HT1080 (cell line): ENCODE measurements at places on chromosomes 1 and 21. TPM values are rescaled to one million over a fixed set of nuclear protein-coding genes. Genes with fewer than 3 reads are reported as not detected.

VTCN1 gene
- not detected in 2 replicates for total RNA-seq

DNA sequence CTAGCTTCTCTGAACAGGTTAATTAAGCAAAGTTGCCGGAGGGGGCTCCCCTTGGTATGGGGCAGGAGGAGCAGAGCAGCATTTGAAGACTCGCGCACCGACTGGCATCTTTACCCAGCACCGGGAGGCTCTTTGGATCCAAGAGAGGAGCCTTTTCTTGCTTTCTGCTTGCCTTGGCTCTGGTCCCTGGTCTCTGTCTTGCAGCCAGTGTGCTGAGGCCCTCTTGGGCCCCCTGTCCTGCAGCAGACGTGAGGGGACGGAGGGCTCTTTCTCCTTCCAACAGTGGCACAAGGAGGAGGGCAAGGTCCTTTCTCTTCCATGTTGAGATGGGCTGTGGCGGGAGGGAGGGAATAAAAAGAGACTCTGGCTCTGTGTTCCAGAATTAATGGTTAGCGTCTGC lies 45.6 kb downstream of the ZBTB18 start:
- no peak for DNase-seq

DNA sequence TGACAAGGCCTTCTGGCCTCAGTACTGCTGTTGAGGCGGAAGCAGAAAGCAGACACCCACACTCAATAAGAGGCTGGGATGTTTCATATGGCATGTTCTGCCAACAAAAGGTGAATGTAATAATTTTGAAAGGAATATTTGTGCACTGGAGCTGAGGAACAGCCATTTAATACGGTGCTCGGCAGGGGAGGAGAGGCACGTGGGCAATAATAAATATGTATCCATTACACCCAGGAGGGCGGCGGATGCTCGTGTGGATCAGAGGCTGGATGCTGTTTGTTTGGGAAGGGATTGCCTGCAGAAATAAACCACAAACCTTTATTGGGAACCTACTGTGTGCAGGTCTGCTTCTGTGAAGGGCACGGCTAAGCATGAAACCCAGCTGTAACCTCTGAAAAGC lies 92.0 kb downstream of the VWA5B1 start:
- no peak for DNase-seq

GRCh38 chr1:247385283-247385682 lies 30.7 kb upstream of the NLRP3 start:
- DNase-seq: peak; percentile 66

DNA sequence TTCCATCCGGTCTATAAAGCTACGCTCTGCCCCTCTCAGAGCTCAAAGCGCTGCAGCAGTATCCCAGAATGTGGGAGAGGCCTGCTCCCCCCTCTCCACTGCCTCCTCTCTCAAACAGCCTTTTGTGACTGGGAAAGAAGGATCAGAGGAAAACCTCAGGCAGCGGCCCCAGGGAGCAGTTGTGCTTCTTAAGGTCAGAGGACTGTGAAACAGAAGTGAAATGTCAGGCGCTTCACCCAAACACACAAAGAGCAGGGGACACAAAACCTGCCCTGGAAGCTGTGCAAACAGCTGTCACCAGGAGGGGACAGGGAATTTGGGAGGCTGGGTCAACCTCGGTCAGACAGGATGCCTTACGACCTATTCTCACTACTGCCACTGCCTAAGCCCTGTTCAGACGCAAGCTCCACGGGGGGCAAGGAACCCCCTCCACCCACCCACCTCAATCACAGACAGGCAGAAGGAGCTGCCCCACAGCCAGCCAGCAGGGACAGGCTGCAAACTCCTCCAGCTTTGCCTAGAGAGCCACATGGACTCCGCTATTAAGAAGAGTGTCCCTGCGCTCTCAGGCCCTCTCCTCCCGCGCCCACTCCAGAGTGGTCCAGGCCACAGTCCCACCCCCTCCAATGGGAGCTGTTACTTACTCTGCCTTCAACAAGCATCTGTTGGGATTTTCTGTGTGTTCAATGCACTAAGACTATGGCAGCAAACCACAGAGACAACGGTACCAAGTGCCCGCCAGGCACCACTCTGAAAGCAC lies 14.6 kb downstream of the SSBP3 start:
- no peak for DNase-seq

- DNase-seq: peak; percentile 74
Observed at GRCh38 chr1:232793944-232794343, 11.3 kb upstream of the MAP10 start.

PLCH2 gene
- total RNA-seq: 0.10 and 1.8 TPM in 2 replicates

DNA sequence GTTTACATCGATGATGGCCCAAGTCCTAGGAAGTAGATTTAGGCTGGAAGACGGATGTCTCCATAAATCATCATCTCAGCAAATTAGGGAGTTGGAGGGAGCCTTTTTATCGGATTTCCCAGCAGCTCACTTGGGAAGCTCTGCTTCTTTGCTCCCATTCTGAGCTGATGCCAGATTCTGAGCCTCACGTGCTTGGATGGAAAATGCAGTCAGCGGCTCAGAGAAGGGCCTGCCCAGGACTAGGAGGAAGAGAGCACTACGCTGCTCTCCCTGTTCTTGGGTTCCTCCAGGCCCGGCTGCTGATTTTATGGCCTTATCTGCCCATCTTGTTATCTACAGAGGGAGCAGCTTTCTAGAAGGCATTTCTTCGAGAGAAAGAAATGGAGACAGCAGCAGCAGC lies 42.0 kb downstream of the UBIAD1 start:
- DNase-seq: no peak

ATAD3B gene
- total RNA-seq: 57.0 and 59.0 TPM in 2 replicates
